ENCODE measurements at places on chromosomes 7 and 10.

- no peak for DNase-seq
These were observed 126.5 kb upstream of the UNC5B start for GRCh38 chr10:71085689-71086438.

GRCh38 chr10:26807532-26807931, 53.2 kb downstream of the ABI1 start:
- no peak for DNase-seq

GRCh38 chr10:24448351-24448999, 239.5 kb downstream of the KIAA1217 start:
- peak; percentile 18 for DNase-seq

DNA sequence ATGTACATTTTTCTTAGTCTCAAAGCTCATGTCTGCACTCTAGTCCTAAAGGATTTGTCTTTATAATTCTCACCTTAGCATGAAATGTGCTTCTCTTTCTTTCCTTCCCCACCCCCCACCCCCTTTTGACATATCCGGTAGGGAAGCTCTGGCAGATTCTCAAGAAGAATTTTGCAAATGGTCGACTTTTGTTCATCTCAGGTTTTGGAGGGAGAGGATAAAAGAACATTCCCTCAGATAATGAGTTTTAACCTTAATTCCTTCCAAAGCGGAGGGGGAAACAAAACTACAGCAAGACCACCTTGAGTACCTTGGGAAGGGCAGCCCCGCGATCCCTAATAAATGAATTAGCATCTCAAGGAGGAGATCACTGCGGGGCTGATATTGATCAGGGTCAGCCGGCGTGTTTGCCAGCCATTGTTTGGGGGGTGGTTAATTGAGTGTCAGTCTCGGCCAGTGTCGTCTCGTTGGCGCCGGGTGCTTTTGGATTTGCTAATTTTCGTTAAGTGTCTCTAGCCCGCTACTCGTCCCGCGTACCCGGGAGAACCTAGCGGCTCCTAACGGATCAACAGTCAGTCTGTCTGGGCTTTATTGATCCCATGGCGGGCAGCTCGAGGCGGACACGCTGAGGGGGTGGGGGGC, 874 bp upstream of the BAMBI start:
- DNase-seq: no peak

- no peak for DNase-seq
These were observed 3.4 kb upstream of the CDK13 start for GRCh38 chr7:39946693-39947092.

GRCh38 chr7:101633511-101633910, 4.4 kb upstream of the MYL10 start:
- no peak for DNase-seq

Measured in fibroblast of gingiva (primary cell).